Stimulated activated CD4-positive, alpha-beta T cell treated with anti-CD3 and anti-CD28 coated beads, Interleukin-1b, Interleukin-23, amount 100 ng/mL, for 1 hour (primary cell): ENCODE measurements at places on chromosomes 7 and 10.

DNA sequence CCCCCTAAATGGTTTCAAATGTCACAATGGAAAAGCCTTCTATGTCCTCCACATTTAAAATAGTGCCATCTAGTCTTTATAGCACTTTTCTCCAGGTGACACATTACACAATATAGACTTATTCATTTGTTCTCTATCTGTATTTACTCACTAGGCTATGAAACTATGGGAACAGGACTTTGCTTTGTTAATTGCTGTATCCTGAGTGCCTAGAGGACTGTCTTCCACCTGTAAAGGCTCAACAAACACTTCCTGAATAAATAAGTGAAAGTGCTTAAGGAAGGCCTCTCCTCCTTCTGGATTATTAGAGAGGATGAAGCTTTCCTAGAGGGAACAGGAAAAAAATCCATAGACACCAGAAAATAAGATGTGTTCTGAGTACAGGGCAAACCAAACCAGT is 397.6 kb upstream of the LRRN3 start:
- no peak for DNase-seq

DNA sequence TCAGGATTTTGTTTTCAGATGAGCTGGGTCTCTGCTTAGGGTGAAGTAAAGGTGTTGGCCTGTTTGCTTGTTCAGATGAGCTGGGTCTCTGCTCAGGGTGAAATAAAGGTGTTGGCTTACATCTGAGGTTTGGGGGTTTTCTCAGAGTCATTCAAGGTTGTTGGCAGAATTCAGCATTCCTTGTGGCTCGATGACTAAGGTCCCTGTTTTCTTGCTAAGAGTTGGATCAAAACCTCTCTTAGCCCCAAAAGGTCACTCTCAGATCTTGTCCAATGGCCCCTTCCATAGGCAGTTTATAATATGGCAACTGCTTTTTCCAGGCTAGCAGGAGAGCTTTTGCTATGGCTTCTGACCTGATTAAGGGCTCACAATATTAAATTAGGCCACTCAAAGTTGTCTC is 106.6 kb downstream of the ADAM22 start:
- no peak for DNase-seq

DNA sequence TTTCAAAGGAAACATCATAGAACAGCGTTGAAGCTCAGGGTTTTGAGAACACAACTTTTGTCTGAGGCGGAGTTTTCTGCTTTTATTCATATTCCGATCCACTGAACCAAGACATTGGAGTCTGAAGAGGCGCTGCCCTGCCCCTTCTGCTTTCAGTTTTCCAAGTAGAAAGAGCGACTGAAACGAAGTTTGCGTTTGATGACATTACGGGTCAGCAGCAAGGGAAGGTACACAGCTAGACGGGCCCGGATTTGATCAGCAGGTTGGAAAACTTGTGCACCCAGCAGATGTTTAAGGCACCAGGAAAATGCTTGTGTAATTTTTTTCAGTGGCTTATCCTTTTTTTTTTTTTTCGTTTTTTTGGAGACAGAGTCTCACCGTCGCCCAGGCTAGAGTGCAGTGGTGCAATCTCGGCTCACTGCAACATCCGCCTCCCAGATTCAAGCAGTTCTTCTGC is 720 bp downstream of the SUN1 start:
- no peak for DNase-seq

DNA sequence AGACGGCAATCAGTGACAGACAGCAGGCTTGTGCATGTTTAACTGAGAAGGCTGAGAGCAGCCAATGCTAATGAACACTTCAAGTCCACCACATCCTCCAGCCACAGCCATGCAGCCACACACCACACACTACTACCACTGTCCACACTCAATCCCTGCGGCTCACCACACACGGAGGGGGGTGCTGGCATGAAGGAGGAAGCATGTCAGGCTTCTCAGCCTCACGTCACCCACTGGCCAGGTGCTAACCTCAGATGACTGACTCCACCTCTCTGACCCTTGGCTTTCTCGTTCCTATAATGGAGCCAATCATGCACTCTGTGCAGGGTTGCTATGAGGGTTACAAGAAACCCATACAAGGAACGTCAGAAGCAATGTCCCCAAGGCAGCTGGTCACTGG is 165.4 kb upstream of the RNF32 start:
- DNase-seq: no peak

GRCh38 chr10:121662945-121663917 is 65.0 kb upstream of the FGFR2 start:
- no peak for DNase-seq

DNA sequence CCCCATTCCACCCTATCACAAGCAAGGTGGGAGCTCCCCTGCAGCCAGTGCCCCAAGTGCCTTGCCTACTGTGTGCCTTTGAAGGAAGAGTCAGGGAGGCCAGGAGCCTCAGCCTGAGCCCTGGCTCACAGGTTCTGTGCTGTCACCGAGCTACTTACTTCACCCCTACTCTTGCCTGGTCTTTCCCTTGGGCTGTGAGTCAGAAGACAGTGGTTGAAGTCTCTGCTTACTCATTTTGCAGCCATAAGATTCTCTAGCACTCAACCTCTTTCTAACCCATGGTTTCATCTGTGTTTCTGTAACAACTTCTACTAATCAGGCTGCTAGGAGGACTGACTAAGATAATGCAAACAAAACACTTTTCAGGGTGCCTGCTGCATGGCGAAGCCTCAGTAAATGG is 114.5 kb downstream of the PLCE1 start:
- no peak for DNase-seq

GRCh38 chr10:116237260-116237659 is 35.7 kb downstream of the GFRA1 start:
- DNase-seq: no peak

DNA sequence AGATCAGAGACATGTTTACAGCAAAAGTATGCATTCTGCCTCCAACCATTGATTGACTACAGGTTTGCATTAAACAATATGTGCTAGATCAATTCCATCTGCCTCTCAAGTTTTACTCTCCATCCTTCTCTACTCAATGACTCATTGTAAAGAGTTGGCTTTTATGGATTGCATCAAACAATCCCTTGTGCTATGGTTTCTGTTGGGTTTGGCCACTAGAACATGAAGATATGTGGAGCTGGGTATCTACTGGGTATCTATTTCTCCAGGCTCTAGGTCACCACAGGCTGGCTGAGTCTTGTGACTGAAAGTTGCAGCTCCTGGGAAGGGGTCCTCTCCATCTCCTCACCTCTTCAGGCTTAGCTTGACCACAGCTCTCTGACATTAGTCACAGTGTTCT is 204.7 kb downstream of the DGKI start:
- DNase-seq: no peak

DNA sequence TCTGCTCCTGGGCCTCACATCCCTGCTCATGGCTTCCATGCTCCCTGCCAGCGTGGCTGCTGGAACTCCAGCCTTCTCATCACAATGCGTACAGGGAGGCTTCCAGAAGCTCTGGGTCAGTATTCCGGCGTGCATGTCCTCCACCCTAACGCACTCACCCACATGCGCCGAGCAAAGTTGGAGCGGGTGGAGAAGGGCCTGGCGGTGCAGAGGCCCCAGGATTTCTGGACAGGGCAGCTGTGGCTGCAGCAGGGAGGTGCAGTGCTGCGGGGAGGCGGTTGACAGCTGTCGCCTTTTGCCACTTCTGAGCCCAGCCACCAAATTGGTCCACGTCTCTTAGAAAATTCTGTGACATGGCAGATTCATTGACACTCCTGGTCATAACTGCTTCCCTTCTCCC is 33.6 kb upstream of the FAM20C start:
- DNase-seq: no peak

GRCh38 chr10:92696606-92697383 is 7.0 kb downstream of the HHEX start:
- no peak for DNase-seq

GRCh38 chr7:55065079-55065478 is 46.3 kb downstream of the EGFR start:
- no peak for DNase-seq
